ENCODE measurements at places on chromosomes 6 and 20.
A peak's percentile ranks its signal among the peaks of the same experiment; 100 is the strongest.

DNA sequence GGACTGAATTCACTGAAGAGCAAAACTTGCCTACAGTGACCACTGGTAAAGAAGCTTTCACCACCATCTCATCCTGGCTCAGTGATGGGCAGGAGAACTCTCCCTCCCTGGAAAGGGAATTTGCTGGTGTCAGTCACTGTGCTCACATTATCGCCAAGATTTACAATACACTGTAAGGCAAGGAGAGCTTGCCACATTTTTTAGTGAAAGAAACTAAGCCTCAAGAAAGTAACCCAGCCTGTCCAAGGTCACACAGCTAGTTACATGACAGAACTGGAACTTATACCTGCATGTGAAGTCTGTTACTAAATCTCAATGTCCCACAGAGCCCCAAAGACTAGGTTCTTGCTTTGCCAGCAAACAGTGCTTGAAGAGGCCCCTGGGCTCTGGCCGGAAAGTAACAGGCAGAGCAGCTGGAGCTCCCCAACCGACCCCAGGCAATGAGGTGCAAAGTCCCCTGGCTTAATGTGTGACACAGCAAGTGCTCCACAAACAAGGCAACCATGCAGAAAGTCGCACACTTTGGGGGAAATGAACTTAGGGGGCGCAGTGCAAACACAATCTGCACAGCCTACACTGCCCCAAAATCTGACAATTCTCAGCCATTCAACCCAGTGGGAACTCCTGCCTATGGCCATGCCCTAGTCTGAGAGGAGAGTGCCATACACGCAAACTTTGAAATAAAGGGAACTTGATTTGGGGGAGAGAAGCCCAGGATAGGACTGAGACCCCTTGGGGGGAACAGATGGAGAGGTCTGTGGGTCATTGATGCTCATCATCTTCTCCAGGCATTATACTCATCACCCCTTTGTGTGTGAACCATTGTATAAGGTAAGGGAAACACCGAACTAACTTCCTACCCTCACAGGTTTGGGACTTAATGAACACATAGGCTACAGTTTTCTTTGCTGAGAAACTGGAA, 1.9 kb downstream of the BCL2L1 start:
- DNase-seq: no peak

GRCh38 chr6:78746457-78746856, 120.9 kb upstream of the IRAK1BP1 start:
- DNase-seq: no peak

GRCh38 chr6:132443206-132443605, 41.9 kb upstream of the MOXD1 start:
- no peak for DNase-seq

DNA sequence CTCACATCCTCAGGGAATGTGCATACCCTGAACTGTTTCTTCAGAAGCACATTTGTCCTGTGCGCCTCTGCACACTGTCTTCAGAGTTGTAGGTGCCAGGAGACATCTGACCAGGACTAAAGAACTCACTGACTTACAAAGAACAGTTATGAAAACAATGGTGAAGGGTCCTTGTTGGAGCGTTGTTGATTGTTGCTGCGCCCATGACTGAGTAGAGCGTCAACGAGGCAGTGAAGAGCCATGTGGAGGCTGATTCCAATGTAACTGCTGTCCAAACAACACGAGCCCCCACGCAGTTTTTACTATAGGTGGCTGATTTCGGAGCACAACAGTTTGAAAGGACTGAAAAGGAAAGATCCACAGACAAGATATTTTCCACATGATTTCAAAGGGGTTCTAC, 380.3 kb downstream of the CDH26 start:
- no peak for DNase-seq

DNA sequence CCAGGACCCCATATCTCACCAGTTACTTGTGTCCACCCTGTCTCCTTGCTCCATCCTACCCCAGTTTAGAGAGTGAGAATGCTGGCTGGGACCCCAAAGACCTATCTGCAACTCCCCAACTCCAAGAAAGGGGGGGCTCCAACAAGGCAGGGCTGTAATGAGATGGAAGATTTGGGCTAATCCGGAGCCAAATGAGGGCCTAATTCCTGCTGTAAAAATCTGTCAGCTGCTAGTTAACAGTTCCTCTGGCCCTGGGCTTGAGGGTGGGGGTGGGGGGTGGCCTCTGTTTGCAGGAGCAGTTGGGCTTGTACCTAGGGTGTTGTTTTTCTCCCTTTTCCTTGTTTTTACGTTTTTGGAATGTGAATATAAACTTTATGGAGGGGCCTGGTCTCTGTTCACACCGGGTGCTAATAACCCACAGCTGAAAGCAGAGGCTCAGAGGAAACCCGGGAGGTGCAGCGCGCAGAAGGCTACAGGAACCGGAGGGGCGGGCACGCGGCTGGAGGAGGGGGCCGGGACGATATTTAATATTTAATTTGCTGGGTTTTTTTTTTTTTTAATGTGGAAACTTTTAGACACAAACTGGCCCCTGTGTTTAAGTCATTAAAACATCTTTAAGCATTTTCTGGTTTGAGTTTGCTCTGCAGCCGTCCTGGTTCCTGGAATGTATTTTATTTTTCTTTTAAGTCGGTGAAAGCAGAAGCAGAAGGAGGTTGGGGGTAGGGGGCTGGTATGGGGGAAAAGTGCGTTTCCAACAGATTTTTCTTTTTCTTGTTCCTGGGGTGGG, 70.7 kb downstream of the NCR2 start:
- no peak for DNase-seq

GRCh38 chr6:35400901-35401311, 51.2 kb upstream of the FANCE start:
- DNase-seq: no peak

DNA sequence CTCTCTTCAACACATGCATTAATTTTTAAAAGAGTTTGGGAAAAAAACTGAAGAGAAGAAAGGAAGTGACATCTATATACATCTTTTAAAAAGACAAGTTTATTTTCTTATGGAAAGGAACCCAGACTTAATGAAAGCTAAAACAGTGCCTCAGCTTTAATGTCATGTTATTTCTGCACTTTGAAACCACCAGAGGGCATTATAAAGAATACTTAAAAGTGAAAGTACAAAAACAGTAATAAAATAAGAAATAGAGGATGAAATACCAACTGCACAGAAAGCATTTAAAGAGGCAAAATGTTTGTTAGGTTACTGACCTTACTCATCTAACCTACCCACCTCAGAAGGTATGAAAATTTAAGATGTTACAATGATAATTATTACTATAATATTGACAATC, 98.8 kb downstream of the HUS1B start:
- DNase-seq: no peak

GRCh38 chr6:55654445-55654844, 75.5 kb upstream of the HMGCLL1 start:
- DNase-seq: no peak

DNA sequence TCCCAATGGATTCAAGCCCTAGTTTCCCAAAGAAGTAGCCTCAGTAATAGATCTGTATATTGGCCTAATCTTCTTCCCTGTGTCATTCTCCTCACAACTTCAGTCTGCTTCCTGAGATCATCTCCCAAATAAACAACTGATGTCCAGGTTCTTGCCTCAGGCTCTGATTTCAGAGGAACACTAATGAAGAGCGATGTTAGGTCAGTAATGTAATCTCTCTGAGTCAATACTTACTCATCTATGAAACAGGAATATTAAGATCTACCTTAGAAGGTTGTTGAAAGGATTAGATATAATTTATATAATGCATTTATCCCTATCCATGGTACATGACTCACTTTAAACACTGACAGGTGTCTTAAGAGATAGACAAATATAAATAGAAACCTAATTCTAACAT, 246.0 kb upstream of the FLRT3 start:
- DNase-seq: no peak

GRCh38 chr20:24871480-24872213, 77.4 kb upstream of the CST7 start:
- no peak for DNase-seq

- DNase-seq: no peak
Observed at GRCh38 chr6:31170987-31171671, 647 bp upstream of the POU5F1 start.

DNA sequence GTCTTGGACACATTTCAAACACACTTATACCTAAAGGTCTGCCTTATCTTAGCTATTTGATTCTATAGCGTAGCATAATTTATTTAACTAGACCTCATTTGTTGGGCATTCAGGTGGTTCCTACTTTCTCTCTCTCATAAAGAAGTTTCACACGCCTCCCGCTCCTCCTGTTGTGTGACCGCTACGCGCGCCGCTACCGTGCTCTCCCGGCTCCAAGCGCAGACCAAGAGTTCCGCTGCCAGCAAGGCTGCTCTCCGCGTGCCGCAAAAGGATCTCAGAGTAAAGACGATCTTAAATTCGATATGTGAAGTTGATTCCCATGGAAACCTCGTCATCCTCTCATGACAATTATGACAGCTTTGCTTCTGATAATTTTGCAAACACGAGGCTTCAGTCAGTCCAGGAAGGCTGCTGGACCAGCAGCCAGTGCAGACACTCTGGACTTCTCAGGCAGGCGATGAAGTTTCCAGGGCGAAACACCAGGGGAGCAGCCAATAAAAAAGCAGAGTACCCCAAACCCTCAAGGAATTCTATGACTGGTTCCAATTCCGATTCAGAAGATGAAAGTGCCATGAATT, 20.4 kb downstream of the PRSS16 start:
- DNase-seq: no peak

GRCh38 chr6:26537160-26537845, 863 bp upstream of the HMGN4 start:
- DNase-seq: peak; percentile 80

DNA sequence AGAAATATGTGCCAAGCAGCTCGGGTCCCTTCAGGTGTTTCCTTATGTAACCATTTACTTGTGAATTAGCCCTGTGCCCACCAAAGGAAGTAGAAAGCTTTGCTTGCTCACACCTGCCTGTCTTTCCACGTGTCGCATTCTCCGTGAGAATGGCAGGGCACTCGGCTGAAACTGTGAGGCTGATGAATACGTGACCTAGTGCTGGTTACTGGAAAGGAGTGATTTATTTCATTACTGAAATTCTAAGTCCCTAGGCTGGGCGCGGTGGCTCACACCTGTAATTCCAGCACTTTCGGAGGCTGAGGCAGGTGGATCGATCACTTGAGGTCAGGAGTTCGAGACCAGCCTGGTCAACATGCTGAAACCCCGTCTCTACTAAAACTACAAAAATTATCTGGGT, 45.9 kb upstream of the TULP1 start:
- no peak for DNase-seq

GRCh38 chr6:17281497-17282481, 628 bp downstream of the RBM24 start:
- DNase-seq: no peak

DNA sequence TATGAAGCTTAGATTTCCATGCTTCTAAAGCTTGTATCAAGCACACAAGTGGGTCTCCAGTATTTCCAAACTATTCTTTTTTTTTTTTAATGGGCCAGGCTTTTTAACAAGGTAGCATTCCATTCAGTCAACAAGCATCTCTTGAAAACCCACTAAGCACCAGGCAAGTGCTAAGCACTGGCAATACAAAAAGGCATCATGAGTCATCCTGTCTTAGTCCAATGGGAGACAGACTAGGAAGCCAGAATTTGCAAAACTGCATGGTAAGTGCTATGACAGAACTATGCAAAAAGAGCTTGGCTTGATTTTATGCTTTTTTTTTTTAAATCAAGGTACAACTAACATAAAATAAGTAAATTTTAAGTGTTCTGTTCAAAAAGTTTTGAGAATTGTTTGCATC, 109.3 kb upstream of the DST start:
- no peak for DNase-seq

- no peak for DNase-seq
Observed at GRCh38 chr20:44467289-44467883, 8.3 kb upstream of the TTPAL start.

- no peak for DNase-seq
Observed at GRCh38 chr6:79138146-79138545, 60.1 kb upstream of the PHIP start.

- no peak for DNase-seq
Observed at GRCh38 chr20:48275286-48276020, 490.2 kb upstream of the SULF2 start.

- no peak for DNase-seq
Observed at GRCh38 chr6:170153436-170154319, 137.2 kb downstream of the DLL1 start.

DNA sequence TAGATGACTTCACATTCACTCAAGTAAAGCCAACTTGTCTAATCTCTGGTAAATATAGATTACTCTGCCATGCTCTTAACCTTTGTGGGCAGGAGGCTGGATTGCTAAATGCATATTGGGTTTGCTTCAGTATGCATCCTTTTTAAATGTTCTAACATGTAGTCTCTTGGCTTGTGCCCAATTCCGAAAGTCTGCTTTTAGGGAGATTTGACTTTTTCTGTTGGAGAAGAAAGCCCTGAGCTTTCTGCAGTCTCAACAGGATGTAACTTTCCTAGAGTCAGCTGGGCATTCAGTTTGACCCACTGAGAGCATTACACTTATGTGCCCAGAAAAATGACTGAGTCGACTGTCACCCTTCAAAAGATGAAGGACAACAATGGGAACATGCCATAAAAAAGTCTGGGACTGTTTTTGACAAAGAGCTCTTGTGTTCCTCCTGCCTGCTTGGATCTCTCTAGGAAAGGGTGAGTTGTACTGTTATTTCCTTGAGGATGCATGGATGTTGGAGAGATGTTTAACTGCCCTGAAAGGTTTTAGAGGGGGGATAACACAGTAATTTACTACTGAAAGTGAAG, 299.4 kb downstream of the ZFAND3 start:
- no peak for DNase-seq

- no peak for DNase-seq
Observed at GRCh38 chr6:108618623-108619152, 58.0 kb downstream of the FOXO3 start.

- DNase-seq: no peak
Observed at GRCh38 chr20:56439771-56440291, 27.8 kb downstream of the CASS4 start.

DNA sequence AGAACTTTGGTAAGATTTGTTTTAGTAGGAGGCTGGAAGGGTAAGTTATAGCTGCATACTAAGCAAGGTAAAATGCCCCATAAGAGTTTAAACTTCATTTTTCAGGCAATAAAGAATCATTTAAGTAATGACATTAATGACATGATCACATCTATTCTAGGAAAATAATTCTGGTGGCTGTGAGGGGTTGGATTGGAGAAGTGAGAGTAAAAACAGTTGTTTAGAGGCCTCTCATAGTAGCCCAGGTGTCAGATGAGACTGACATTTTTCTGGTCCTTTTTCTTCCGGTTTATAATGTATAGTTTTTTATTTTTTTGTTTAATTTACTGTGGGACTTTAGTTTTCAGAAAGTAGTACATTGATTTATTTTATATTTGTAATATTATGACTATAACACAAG, 40.8 kb downstream of the ITCH start:
- no peak for DNase-seq

DNA sequence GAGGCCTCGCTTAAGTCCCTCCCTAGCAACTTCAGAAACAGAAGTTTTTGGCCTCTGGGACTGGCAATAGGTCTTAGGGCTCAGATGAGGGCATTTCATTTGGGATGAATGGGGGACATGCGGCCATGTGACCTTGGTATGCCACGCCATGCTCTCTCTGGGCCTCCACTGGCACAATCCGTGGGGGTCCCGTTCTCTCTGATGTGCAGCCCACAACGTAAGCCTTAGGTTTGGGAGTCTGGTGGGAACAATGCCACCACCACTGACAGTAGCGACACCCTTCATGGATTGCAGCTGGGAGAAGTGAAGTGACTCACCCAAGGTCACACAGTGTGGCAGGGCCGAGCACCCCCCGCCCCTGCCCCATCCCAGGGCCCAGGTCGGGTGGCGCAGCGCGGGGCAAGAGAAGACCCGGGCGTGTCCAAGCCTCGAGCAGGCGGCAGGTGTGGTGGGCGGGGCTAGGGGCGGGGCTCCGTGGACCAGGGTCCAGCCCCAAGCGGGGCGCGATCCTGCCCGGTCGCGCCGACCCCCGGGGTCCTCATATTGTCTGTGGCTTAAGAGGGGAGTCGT, 864 bp upstream of the CEBPB start:
- DNase-seq: no peak

- DNase-seq: no peak
Observed at GRCh38 chr6:163599136-163599535, 184.6 kb downstream of the QKI start.
